8988T (cell line): ENCODE measurements at places on chromosomes 4 and X.

DNA sequence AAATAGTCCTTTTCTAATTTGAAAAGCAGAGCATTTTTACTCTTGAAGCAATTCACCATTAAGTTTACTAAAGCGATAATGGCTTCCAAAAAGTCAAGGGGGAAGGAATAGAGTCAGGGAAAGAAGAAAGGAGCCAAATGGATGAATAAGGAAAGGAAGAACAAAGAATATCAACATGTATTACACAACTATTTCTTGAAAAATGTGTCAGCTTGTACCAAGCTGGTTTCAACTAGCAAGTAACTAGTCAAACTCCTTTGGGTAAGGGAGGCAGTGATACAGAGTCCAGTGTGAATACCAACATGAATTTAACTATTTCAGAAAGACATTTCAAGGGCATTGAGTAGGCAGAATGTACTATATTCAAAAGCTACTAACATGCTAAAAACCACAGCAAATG is 112.1 kb downstream of the ARHGAP6 start:
- no peak for DNase-seq

GRCh38 chrX:8010105-8010504 is 82.9 kb upstream of the PNPLA4 start:
- DNase-seq = no peak

- DNase-seq = peak; percentile 66
Observed at GRCh38 chrX:53239474-53239873, 14.5 kb upstream of the KDM5C start.

- no peak for DNase-seq
Observed at GRCh38 chrX:28586286-28586685, 960 bp upstream of the IL1RAPL1 start.

DNA sequence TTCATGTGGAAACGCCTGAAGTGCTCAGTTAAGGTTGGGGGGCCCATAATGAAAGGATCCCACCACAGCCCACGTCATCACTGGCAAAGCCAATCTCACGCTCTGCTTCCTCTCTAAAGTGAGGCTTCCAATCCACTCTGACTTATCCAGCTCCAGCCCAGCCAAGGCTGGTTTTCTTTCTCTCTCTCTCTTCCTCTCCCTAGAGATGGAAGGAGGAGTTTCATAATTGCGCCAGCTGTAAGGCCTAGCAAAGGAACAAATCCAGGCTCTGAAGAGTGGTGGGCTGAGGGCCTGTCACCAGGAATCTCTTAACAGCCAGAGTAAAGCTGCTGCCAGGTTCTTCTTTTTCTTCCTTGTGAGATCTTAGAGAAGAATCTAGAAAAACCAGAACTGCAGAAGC is 20.7 kb upstream of the BCLAF3 start:
- no peak for DNase-seq

DNA sequence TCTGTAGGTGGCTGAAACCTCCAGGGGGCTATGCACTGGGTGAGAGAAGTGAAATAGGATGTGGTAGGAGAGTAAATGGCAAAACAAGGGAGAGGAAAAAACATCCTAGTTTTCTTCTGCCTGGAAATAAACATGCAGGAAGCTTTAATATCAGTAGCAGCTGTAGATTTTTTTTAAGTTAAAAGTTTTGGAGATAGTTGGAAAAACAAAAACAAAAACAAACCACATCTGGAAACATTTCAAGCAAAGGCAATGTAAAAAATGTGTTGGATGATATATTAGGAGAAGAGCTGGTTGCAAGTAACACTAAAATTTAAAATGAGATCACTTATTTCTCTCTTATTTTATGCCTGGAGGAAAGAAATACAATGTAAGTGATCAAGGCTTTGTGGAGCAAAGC is 388.0 kb downstream of the SPRY1 start:
- no peak for DNase-seq

DNA sequence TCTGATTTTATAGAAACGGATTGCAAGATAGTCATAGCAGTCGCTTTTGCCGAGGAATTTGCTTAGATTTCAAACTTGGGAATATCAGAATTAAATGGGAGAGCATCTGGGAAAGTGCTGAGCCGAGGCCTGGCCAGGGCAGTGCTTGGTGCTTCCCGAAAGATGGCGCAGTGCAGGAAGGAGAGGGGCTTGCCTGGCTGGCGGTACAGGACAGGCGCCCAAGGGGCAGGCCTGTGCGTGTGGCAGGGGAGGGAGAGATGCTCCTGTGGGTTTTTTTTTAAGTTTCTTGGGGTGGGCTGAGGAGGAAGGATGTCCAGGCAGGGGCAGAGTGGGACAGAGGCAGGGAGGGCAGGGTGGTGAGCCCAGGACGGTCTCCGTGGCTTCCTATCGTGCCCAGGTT is 241.1 kb downstream of the AFAP1 start:
- peak; percentile 59 for DNase-seq

GRCh38 chr4:80963051-80963450 is 67.5 kb upstream of the BMP3 start:
- DNase-seq = no peak

GRCh38 chr4:81272671-81273070 is 57.6 kb upstream of the PRKG2 start:
- no peak for DNase-seq

DNA sequence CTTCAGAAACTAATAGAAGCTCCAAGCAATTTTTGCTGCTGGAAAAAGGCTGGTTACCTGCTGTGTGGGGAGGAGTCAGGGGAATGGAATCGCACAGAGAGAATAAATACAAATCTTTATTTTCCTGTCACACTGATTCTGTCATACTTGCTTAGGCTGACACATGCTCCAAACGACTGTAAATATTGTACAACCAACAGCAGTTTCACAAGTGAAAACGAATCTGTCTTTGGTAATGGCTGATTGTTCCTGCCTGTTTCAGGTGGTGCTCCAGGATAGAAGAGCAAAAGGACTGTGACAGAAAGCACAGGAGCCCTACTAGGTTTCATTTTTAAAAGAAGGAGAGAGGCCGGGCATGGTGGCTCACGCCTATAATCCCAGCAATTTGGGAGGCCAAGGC is 125.5 kb upstream of the DCLK2 start:
- DNase-seq = no peak

DNA sequence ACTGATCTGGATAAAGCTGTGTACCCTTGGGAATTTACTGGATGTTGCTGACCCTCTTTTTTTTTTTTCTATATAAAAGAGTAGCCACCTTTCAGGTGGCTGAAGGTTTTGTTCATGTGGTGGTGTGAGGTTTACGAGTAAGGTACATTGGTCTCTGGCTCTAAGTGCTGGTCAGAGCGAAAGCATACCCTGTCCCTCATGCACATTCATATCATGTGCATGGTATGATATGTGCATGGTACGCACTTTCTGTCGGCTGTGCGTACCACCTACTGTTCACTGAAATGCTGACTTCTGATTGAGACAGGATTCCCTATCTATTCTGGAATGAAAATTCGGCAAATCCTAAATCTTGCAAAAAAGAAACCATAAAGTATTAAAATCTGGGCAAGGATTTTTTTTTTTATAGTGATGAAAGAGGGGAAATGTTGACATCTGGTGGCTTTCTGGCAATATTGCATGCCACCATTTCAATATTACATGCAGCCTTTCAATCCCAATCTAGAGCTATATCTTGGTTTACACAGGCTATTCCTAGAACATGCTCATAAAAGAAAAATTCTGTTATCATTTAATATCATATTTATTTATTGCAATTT is 32.8 kb downstream of the FAM149A start:
- DNase-seq = no peak

GRCh38 chr4:169899295-169899694 is 126.9 kb downstream of the MFAP3L start:
- no peak for DNase-seq

DNA sequence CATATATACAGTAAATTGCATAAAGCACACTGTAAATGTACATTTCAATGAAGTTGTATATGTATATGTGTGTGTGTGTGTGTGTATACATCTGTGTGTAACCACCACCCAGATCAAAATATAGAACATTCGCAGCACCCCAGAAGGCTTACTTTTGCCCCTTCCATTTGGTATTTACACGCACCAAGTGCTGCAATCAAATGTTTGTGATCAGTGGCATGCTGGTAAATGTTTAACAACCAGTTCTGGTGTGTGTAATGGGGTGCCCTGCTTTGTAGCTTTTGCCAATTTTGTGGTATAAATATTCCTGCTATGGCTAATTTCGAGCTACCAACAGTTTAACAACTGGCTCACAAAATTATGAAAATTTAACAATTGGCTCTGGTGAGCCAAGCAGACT is 101.3 kb downstream of the RTL5 start:
- no peak for DNase-seq

GRCh38 chr4:37634180-37634579 is 52.0 kb downstream of the RELL1 start:
- DNase-seq = no peak

- DNase-seq = no peak
Observed at GRCh38 chr4:176357359-176358082, 37.8 kb downstream of the SPCS3 start.

GRCh38 chr4:90946945-90947344 is 819.8 kb downstream of the CCSER1 start:
- no peak for DNase-seq

GRCh38 chr4:184100297-184100885 is 117.3 kb downstream of the ENPP6 start:
- peak; percentile 60 for DNase-seq

- DNase-seq = no peak
Observed at GRCh38 chr4:37023996-37024395, 220.5 kb upstream of the NWD2 start.
